ENCODE measurements at places on chromosomes 7 and 10. TPM values are rescaled to one million over a fixed set of nuclear protein-coding genes. Genes with fewer than 3 reads are reported as not detected.

GRCh38 chr10:61341008-61341407 lies 112.2 kb downstream of the TMEM26 start:
- DNase-seq, result no peak

- DNase-seq, result peak; percentile 42
Observed at GRCh38 chr7:30567081-30567480, 27.6 kb upstream of the GARS1 start.

- DNase-seq, result peak; percentile 99
Observed at GRCh38 chr10:44752451-44753441, 158.4 kb upstream of the TMEM72 start.

DNA sequence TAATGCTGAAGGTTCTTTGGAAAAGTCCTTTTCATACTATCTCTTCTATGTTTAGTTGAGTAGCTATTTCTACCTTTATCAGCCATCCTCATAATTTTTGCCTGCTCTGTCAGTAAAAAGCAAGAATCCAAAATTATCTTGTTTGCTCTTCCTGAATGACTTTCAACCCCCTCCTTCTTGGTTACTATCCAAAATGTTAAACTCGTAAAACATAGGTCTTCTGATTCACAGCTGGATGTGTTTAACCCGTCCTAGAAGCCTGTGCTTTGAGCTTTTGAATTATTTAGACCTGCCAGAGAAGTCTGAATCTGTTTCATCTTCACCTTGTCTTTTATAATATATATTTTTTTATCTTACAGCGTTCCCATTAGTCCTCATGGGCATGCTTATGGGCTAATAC lies 136.4 kb upstream of the MDFIC start:
- DNase-seq, result no peak

DNA sequence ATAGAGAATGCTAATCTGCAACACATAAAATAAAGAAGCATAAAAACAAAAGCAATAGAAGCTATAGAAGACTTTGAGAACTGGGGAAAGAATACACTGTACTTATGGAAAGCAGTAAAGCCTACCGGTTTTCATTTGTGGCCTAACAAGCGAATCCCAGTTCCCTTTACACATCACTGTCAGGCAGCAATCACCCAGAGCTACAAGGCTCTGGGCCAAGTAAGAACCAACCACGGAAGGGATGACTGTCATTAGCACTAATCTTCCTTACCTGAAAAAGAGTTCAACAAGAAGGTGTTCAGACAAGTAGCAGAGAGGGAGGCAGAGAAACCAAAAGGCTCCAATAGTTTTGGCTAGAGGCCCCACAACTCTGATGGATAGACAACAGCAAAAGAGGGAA lies 15.0 kb downstream of the CCDC6 start:
- DNase-seq, result no peak

The ZNF488 gene
- 0.25 TPM for total RNA-seq

The SPOCK2 gene
- total RNA-seq, result 41.8 TPM

The CD36 gene
- 0.70 TPM for total RNA-seq

GRCh38 chr10:293636-294035 lies 158.4 kb downstream of the ZMYND11 start:
- no peak for DNase-seq

The SLK gene
- 39.9 TPM for total RNA-seq

GRCh38 chr10:113449006-113449695 lies 103.7 kb upstream of the HABP2 start:
- no peak for DNase-seq

DNA sequence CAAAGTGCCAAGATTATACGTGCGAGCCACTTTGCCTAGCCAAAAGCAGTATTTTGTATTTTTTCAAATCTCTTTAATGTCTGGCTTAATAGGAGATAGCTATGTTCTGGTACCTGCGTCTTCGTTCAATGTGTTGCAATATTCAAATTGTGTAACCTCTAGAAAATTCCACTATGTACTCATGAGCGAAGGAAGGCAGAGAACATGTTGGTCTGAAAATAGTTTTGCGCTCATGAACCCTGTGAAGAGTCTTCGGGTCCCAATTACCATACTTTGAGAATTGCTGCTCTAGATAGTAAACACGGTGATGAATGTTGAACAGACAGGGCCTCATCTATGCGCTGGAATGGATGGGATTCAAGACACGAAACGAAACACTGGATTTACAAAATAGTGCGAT lies 2.7 kb upstream of the SUV39H2 start:
- DNase-seq, result no peak

The VSIR gene
- total RNA-seq, result 10.6 TPM

The RAMP3 gene
- total RNA-seq, result not detected

DNA sequence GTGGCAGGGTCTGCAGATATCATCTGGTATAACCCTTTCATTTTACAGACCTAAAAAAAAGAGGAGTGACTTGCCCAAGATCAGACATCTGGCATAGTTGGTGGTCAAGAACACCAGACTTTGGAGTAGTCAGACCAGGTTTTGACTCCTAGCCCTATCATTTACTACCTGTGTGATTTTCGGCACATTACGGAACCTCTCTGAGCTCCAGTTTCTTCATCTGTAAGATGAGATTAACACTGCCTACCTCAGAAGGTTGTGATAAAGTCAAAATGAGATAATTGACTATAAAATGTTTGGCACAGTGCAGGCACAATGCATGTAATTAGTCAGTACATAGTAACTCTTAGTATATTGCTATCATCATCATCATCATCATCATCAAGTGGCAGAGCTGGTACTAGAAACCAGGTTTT lies 1.2 kb downstream of the STRIP2 start:
- no peak for DNase-seq

GRCh38 chr7:105187302-105188169 lies 173.5 kb downstream of the KMT2E start:
- no peak for DNase-seq

The ASB10 gene
- total RNA-seq, result not detected

GRCh38 chr10:10911035-10911434 lies 106.6 kb upstream of the CELF2 start:
- DNase-seq, result no peak

- DNase-seq, result no peak
Observed at GRCh38 chr10:43079856-43080255, 3.0 kb downstream of the RET start.

The AHR gene
- 214 TPM for total RNA-seq

- peak; percentile 43 for DNase-seq
Observed at GRCh38 chr10:79347894-79348639, 798 bp downstream of the PPIF start.

GRCh38 chr7:144820552-144820951 lies 15.3 kb downstream of the TPK1 start:
- DNase-seq, result no peak

- no peak for DNase-seq
Observed at GRCh38 chr7:21338728-21339164, 89.1 kb upstream of the SP4 start.

- DNase-seq, result no peak
Observed at GRCh38 chr7:47578579-47579270, 3.2 kb downstream of the TNS3 start.

The PBLD gene
- 10.6 TPM for total RNA-seq

The C7orf57 gene
- not detected for total RNA-seq

DNA sequence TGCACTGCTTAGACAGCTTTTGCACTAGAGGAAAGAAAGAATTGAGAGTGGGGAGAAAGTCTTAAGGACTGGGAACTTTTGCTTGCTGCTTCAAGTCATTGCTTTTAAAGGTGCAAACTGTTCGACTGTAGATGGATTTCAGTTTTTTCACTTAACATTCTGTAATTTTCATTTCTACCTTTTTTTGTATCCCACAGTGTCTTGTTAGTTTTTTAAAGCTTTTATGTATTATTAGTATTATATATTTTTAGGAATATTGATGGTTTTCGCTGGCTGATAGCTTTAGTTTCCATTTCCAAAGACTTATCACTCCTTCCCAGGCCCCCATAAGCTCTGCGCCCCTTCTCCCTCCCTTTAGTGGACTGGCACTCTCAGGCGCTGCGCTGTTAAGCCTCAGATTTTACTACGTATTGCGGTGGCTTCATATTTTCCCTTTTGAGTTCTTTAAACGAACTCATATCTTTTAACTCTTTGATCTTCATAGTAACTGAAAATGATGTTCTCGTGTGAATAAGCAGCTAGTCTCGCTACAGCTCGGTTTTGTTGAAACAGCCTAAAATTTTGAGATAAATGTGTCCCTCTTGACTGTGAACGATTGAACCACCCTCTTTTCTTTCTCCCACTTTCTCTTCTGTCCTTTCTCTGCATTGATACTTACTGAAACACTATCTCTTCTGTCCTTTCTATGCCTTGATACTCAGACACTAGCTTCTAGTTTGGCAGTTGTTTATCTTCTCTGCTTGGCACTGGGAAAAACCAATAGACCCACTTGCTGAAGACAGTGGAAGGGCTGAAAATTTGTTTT lies 2.5 kb upstream of the ETV1 start:
- no peak for DNase-seq

DNA sequence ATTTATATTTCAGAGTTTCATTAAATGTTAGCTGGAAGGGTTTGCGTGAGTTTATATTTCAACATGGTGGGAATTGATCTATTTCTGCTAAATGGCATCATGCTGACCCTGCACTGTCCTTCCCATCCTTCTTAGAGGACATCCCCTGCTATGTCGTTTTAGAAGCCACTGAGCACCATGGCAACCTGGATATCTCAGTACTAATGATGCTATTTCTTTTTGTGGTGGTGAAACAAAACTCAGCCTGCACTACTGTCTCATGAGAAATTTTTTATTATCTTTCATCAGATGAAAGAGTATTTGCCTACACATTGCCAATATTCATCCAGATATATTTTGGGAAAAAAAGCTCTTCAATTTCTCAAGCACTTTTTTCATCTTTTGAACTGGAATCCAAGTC lies 12.1 kb downstream of the EPDR1 start:
- DNase-seq, result no peak

The SLC26A3 gene
- total RNA-seq, result not detected

The SSC4D gene
- 7.1 TPM for total RNA-seq

The GJD4 gene
- not detected for total RNA-seq

DNA sequence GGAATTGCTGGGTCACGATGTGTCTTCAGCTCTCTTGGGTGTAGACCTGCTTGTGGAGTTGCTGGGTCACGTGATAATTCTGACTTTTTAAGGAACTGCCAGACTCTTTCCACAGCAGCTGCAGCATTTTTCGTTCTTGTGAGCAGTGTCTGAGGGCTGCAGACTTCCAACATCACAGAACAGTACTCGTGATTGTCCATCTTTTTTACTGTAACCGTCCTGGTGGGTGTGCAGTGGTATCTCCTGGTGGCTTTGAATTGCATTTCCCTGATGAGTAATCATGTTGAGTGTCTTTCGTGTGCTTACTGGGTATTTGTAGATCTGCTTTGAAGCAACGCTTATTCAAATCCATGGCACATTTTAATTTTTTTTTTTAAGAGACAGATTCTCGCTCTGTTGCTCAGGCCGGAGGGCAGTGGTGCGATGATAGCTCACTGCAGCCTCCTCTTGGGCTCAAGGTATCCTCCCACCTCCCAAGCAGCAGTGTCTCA lies 22.7 kb downstream of the INPP5A start:
- DNase-seq, result no peak
